Lung (tissue), 17 donors: ENCODE measurements at places on chromosomes 5 and 9. TPM values are rescaled to one million over a fixed set of nuclear protein-coding genes. Genes with fewer than 3 reads are reported as not detected.

HTR1A gene
- total RNA-seq = 0.20 TPM

GRCh38 chr5:132265336-132266030, 8.0 kb downstream of the PDLIM4 start:
- no peaks in the 10 kb centered on the region for H3K36me3 ChIP-seq
- H3K4me1 ChIP-seq = peaks cover 4% of the 10 kb centered on the region
- no peaks in the 10 kb centered on the region for H3K27me3 ChIP-seq
- peak overlapping the region; percentile 23 for H3K27ac ChIP-seq

DNA sequence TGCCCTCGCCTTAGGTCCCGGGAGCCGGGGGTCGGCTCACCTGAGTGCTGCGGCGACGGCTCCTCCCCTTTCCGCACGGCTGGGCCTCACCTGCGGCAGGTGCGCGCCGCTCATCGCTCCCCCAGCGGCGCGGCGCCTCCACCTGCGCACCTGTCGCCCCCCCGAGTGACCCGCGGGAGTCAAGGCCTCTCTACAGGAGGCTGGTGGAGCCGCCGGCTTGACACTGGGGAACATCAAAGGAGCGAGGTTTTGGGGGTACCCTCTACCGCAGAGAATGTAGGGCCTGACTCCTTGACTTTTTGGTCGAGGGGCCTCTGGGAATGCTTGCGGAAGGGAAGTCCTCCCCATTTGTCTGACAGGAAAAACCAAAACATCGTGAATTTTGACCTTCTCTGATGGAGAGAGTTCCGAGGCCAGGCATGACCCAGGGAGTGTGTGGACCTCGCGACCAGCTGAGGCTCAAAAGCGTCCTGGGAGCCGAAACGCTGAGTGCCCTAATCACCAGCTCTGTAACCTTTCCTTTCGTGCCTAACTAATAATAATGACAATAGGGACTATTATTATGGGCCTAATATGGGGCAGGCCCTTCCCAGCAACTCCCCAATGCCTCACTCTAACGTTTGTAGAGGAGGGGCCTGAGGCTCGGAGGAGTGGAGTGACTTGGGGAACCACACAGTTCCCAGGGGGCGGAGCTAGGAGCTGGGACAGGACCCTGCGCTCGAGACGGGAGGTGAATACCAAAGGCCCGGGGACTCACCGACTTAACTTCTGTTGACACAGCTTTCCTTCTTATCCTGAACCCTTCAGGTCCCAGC, 714 bp upstream of the IER5L start:
- H3K4me1 ChIP-seq = peaks cover 27% of the 10 kb centered on the region
- no peak overlapping the region for H3K27ac ChIP-seq
- peak overlapping the region; percentile 8 for H3K4me3 ChIP-seq
- H3K36me3 ChIP-seq = no peaks in the 10 kb centered on the region

RNF14 gene
- total RNA-seq = 53.3 TPM

- H3K4me3 ChIP-seq = no peak overlapping the region
- H3K4me1 ChIP-seq = no peaks in the 10 kb centered on the region
- H3K27me3 ChIP-seq = no peaks in the 10 kb centered on the region
- H3K27ac ChIP-seq = no peak overlapping the region
- no peak for DNase-seq
Observed at GRCh38 chr5:90602681-90603080, 44.1 kb downstream of the ADGRV1 start.

RORB gene
- total RNA-seq = 0.40 TPM

DNA sequence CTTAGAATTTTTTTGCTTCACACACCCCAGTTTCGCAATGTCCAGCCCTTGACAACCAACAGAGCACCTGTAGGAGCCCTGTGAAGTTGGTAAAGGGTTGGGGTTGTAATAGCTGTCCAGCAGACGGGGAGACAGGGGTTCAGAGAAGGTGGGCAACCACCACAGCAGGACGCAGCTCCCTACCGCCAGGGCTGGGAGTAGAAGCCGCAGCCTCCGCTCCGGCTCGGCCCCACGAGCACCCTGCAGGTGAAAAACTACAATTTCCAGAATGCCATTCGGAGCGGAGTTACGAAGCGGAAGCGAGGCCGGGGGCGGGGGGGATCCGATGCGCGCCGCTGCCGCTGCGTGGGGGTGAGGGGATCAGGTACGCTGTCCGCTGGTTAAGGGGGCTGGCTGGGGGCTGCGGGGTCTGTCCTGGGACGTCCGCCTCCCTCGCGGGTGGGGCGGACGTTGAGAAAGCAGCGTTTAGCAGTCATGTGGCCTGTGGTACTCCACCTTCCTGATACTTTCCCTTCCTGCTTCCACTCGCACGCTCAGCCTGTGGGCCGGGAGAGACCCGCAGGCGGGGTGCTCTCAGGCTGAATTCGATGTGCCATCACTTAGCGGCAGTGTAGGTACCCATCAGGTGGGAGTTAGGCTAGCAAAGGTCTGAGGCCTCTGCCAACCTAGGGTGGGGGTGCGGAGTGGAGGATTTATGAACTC, at the start of gene TRMT10B:
Gene TRMT10B, plus strand, starts transcription at position 317 of the 702 bp plus-strand sequence. CDS start 8,127 bp downstream, outside the sequence.
- peaks cover 4% of the 10 kb centered on the region for H3K36me3 ChIP-seq
- peaks cover 9% of the 10 kb centered on the region for H3K4me1 ChIP-seq
- H3K27me3 ChIP-seq = no peaks in the 10 kb centered on the region
- H3K4me3 ChIP-seq = peak within 1 kb of the TSS; percentile 91
- H3K27ac ChIP-seq = peak within 1 kb of the TSS; percentile 57

WDR38 gene
- 11.4 TPM for total RNA-seq

- H3K4me3 ChIP-seq = no peak overlapping the region
- DNase-seq = no peak
- no peaks in the 10 kb centered on the region for H3K27me3 ChIP-seq
- no peak overlapping the region for H3K27ac ChIP-seq
- H3K36me3 ChIP-seq = no peaks in the 10 kb centered on the region
- no peaks in the 10 kb centered on the region for H3K4me1 ChIP-seq
Observed at GRCh38 chr5:92879806-92880543, 701.0 kb downstream of the NR2F1-AS1 start.

GRCh38 chr5:151240924-151241635, 11.9 kb upstream of the GM2A start:
- DNase-seq = peak; percentile 82
- no peak overlapping the region for H3K4me3 ChIP-seq
- H3K4me1 ChIP-seq = no peaks in the 10 kb centered on the region
- H3K27ac ChIP-seq = no peak overlapping the region
- H3K36me3 ChIP-seq = no peaks in the 10 kb centered on the region
- no peaks in the 10 kb centered on the region for H3K27me3 ChIP-seq

DNA sequence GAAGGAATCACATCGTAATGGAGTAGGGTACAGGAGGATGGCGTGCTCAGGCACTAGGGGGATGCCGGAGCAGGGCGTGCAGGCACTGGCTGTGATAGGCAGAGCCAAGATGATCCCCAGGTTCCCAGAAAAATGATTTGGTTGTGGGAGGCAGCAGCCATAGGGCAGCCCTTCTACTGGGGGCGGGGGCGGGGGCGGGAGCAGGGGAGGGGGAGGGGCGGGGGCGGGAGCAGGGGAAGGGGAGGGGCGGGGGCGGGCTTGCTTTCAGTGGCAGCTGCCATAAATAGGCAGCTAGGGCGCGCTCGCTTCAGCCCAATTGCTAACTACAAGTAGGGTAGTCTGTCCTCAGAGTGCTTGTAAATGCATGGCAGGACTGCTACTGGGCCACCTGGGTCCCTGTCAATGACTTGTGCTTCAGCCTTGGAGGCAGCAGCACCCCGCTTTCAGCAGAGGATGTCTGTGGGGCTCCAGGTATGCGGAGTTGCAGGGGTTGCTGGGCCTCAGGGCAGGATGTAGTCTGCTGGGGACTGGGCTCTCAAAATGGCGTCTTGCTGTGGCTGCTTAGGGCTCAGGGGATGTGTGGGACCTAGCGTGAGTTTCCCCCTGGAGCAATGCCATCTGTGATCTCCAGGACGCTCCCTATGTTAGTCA, 354.3 kb downstream of the RAB3C start:
- no peak for DNase-seq
- H3K4me1 ChIP-seq = no peaks in the 10 kb centered on the region
- H3K4me3 ChIP-seq = no peak overlapping the region
- H3K36me3 ChIP-seq = no peaks in the 10 kb centered on the region

GRCh38 chr5:15008476-15008875, 136.9 kb upstream of the ANKH start:
- peak overlapping the region; percentile 27 for H3K27ac ChIP-seq
- no peak overlapping the region for H3K4me3 ChIP-seq
- H3K4me1 ChIP-seq = no peaks in the 10 kb centered on the region
- peak; percentile 47 for DNase-seq
- no peaks in the 10 kb centered on the region for H3K27me3 ChIP-seq

GRCh38 chr9:72579190-72579589, 57.8 kb downstream of the TMC1 start:
- H3K36me3 ChIP-seq = no peaks in the 10 kb centered on the region
- no peaks in the 10 kb centered on the region for H3K27me3 ChIP-seq
- H3K4me1 ChIP-seq = peaks cover 4% of the 10 kb centered on the region
- H3K4me3 ChIP-seq = no peak overlapping the region

DNA sequence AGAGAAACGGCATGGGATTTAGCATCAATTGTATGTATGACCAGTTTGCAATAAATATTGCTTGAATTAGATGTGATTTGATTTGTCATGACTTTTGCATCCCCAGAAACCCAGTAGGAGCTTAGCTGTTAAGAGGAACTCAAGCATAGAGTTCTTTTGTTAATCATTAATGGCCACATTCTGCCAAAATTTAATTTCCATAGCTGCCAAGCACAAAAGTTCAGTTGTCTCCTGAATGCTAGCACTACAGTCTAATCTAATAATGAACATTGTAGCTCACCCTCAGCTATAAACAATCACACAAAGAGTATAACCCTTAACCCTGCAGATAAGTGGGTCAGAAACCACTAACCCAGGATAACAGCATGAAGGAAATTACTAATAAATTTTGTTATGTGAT, 169.8 kb upstream of the GRAMD2B start:
- peak; percentile 15 for DNase-seq
- no peaks in the 10 kb centered on the region for H3K27me3 ChIP-seq
- H3K4me3 ChIP-seq = no peak overlapping the region
- no peak overlapping the region for H3K27ac ChIP-seq
- no peaks in the 10 kb centered on the region for H3K4me1 ChIP-seq

DNA sequence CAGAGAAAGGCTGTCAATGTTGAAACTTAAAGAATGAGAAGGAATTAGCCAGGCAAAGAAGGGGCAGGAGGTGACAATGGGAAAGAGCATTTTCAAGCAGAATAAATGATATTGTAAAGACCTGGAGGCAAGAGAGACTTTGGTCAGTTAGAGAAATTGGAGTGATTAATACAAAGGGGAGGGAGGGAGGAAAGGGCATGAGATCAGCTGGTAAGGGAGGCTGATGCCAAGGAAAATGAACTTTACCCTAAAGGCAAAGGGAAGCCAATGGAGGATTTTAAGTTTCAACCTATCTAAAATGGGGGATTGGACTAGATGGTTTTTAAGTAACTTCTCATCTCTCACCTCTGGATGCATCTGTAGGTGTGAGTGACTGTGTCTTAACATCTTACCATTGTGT, 23.3 kb downstream of the C5 start:
- no peaks in the 10 kb centered on the region for H3K4me1 ChIP-seq
- H3K27me3 ChIP-seq = no peaks in the 10 kb centered on the region

- no peak overlapping the region for H3K4me3 ChIP-seq
- H3K4me1 ChIP-seq = peaks cover 9% of the 10 kb centered on the region
- no peak overlapping the region for H3K27ac ChIP-seq
- no peaks in the 10 kb centered on the region for H3K36me3 ChIP-seq
- no peaks in the 10 kb centered on the region for H3K27me3 ChIP-seq
- DNase-seq = no peak
Observed at GRCh38 chr9:110531776-110532175, 47.8 kb downstream of the SVEP1 start.

PTRH1 gene
- total RNA-seq = 8.6 TPM

GRCh38 chr9:114471157-114471556, 34.1 kb downstream of the WHRN start:
- H3K36me3 ChIP-seq = no peaks in the 10 kb centered on the region
- H3K27ac ChIP-seq = no peak overlapping the region
- no peaks in the 10 kb centered on the region for H3K4me1 ChIP-seq

- H3K4me1 ChIP-seq = no peaks in the 10 kb centered on the region
- no peaks in the 10 kb centered on the region for H3K36me3 ChIP-seq
Observed at GRCh38 chr5:10124287-10124686, 125.4 kb downstream of the ATPSCKMT start.

SV2C gene
- total RNA-seq = 0.37 TPM

DNA sequence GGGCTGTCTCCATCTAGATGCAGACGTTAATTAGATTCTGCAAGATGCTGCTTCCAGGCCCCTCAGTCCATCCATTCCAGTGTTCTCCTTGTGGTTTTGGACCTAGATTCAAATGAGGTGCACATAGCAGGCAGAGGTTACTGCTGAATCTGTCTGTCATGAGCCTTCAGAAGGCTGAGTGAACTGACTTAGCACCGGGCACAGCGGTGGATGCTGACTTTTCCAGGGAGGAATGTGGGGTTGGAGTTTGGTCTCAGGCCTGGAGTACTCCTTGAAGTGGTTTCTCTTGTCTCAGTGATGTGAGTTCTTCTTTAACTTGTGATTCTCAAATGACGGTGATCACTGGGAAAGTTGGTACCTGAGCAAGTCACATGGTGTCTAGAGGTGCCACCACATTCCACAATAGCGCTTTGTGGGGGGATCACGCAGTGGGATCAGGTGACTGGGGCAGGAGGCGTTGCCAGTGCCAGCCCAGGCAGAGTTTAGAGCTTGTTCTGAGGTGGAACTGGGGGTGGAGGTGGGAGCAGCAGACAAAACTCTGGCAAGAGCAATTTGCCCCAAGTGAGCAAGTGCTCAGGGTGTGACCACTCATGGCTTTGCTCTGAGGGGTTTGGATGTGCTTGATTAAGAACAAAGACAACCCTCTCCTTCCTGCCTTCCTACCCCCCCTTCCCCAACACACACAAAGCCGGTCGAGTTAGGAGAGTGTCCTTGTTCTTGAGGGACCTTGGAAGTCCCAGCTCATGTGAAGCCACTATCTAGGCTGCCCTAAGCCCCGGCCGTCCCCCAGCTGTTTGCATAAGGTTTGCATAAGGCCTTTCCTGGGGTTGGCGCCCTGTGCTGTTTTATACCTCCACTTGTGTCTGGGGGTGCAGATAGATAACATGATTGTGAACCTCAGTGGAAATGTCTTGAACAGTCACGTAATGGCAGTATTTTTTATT, 25.1 kb downstream of the JADE2 start:
- peaks cover 15% of the 10 kb centered on the region for H3K4me1 ChIP-seq
- no peak for DNase-seq
- H3K4me3 ChIP-seq = no peak overlapping the region
- no peak overlapping the region for H3K27ac ChIP-seq
- H3K27me3 ChIP-seq = no peaks in the 10 kb centered on the region
